ENCODE measurements at places on chromosomes 3 and 15. TPM values are rescaled to one million over a fixed set of nuclear protein-coding genes. Genes with fewer than 3 reads are reported as not detected.
A peak's percentile ranks its signal among the peaks of the same experiment; 100 is the strongest.

DNA sequence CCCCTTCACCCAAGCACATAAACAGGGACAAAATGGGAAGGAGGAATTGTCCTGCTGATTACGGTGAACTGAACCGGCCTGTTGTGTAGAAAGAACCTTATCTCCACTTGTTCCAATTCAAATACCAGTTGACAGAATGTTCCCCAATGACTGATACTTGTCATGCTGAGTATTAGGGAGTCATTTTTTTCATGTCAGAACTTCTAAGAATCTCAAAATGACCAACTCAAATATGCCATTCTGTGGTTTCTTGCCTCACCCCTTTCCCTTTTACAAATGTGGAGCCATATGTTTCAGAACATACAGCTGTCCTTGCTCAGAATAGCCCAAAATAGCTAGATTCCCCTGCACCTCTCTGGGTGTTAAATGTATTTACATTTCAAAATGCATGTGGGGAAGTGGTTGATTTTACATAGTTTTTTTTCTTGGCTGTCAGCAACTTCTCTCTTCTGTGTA is 405.9 kb upstream of the TBL1XR1 start:
- DNase-seq = no peak

DNA sequence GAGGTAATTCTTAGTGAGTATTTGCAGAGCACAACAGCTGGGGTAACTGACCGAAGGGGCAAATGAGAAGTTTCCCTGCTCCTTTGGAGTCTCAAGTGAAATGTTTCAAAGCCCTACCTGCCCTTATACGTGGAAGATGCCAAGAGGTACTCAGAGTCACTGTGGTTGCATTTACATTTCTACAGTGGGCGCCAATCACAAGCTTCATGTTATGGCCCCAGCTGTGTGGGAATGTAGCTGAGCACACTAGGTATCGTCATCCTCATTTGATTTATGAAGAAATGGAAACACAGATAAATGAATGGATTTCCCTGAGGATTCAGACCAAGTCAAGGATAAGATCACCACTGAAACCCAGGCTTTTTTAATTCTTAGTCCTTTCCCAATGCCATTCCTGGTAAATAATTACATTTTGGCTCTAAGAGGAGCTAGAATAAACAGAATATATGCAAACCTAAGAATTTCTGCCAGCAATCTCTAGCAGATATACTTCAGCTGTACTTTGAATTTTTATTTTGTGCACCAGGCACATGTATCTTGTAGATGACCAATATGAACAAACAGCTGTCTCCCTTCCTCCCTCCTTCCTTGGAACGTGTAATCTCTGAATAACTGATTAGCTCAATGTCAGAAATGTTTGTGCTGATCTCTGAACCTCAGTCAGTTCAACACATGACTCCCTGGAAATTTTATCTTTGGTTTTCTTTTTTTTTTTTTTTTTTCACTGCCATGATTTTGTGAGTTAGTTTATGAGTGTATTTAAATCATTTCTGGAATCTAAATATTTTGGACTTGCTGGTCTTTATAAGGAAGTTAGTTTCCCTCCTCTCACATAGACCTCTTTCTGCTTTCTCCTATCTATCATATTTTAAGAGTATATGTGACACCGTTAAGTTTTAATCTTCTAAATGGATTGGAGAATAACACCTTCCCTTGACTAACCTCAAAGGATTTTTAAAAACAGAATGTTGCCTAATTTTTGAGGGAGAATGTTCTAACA is 69.2 kb downstream of the MAP2K5 start:
- no peak for DNase-seq

DNA sequence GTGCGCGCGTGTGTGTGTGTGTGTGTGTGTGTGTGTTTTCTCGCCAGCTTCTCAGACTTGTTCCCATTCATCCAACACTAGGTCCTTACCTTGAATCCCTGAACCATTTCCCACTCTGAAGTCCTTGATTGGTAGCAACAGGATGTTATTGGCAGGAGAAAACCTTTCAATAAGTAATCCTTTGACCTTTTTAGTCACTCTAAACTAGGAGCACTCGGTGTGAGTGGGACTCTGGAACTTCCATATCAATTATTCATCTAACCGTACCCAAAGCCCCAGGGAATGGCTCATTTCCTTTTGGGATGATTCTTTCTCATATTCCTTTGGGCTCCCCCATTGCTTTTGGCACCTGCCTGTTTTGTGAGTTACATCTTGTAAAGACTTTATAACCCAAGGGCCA is 140.2 kb upstream of the SPRED1 start:
- DNase-seq = no peak

MST1R gene
- 1.5 TPM for total RNA-seq

CADM2 gene
- 1.2 TPM for total RNA-seq

ISLR2 gene
- 2.7 TPM for total RNA-seq

CORO2B gene
- total RNA-seq = 6.6 TPM

GOLGA8T gene
- total RNA-seq = not detected

FOXB1 gene
- total RNA-seq = not detected

KLHDC8B gene
- total RNA-seq = 129 TPM

SAMMSON gene
- total RNA-seq = not detected

GRCh38 chr3:98646680-98647079 is 53.3 kb upstream of the CPOX start:
- DNase-seq = no peak

GRCh38 chr3:186888569-186888968 is 41.8 kb upstream of the ST6GAL1 start:
- DNase-seq = no peak

TRIP4 gene
- total RNA-seq = 13.1 TPM

ITIH1 gene
- total RNA-seq = not detected

TAGLN3 gene
- total RNA-seq = not detected

SCN5A gene
- 162 TPM for total RNA-seq

GRCh38 chr3:130870423-130870822 is 23.5 kb upstream of the ATP2C1 start:
- DNase-seq = no peak

DNA sequence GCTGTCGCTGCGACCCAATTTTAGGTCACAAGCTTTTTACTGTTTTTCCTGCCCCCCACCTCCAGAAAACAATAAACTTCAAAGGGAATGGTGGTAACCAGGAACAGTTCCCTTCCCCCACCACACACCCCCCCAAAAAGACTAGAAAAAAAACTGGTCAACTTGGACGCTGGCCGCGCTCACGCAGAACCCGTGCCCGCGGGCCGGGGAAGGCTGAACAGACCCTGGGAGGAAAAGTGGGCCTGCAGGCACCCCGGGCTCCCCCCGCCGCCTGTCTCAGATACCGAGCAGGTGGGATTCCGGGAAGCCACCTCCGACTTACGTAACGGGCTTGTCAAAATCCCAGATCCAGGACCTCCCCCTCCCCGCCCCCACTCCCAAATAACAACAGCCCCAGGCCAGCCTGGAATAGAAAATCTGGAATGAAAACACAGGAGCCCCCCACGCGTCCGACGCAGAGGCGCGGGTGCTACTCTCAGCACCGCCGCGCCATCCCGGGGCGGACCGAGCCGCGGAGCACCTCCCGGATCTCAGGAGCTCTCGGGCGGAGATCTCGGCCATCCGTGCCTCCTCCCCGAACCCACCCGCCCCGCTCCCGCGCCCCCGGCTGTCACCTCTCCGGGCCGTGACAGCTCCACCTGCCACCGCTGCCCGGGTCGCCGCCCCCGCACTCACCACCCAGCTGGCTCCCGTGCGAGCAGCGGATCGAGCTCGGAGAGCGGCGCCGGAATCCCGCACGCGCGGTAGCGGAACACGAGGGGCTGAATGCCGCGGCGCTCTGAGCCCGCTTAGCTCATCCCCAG is 557 bp downstream of the DENND4A start:
- DNase-seq = peak; percentile 71

EIF1B gene
- 339 TPM for total RNA-seq

DNA sequence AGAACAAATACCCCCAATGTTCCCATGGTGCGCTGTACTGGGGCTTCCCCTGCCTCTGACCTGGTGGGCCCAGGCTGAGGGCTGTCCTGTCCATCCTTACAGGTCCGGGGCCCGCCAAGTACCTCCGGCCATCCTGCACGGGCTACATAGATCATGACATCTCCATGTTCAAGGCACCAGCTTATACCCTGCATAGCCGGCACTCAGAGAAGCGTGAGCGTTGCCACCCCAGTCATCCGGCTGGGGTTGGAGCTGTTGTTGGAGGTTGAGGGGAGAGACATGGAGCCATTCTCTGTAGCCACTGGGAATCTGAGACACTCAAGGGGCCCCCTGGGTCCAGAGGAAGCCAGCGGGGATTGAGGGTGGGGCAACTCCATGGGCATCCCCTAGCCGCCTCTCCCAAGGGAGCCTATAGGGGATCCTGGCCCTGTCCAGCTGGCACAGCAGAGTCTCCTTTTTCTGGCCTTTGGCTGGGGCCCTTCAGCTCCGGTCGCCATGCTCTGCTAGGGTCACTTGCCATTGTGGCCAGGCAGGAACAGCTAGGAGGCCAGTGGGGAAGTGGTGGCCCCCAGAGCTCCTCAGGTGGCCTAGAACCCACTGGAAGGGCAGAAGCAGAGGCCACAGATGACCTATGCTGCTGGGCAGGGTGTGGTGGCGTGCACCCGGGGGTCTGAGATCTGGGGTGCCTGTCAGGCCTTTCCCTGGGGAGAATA is 12.5 kb upstream of the CSPG4 start:
- DNase-seq = no peak

GRCh38 chr3:14000556-14000955 is 120.7 kb upstream of the WNT7A start:
- no peak for DNase-seq

- DNase-seq = no peak
These were observed 76.3 kb upstream of the SLCO2A1 start for GRCh38 chr3:134105876-134106556.

EPHA6 gene
- total RNA-seq = 0.70 TPM

RUVBL1 gene
- total RNA-seq = 21.0 TPM

- no peak for DNase-seq
These were observed 22.8 kb upstream of the CEP152 start for GRCh38 chr15:48833526-48834239.

- DNase-seq = no peak
These were observed 67.2 kb downstream of the LIPC start for GRCh38 chr15:58498821-58499580.

GRCh38 chr3:52240059-52240885 is 1.3 kb upstream of the TWF2 start:
- DNase-seq = peak; percentile 69

DNA sequence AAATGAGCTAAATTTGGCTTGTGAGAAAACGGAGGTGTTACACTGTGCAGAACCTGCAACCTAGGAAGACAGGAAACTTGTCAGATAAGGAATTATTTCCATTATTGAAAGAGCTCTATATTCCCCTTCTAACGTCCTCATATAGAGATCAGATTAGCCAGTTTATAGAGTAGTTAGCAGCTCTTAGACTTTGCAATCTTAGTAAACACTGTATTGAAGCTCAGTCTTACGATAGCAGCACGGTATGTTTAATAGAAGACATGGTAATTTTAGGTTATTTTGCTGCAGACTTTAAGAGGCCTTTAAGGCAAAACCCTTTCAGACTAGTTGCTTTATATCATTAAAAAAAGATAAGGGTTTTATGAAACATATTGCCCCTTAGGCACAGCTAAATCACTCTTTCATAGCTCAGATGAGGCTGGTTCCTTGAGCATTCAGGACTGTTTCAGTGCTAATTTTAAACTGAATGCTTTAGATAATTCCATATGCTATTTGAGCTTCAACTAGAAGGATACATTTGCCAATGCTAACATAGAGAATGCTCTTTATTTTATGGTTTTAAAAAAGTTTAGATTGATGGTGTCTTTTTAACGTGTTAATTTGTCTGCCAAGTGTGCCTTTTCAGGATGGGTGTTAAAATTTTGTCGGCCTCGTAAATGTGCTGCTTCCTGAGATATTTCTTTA is 234.3 kb downstream of the PYDC2 start:
- DNase-seq = no peak

- no peak for DNase-seq
These were observed 380.2 kb downstream of the TIGIT start for GRCh38 chr3:114674036-114674435.

ZNF502 gene
- 4.1 TPM for total RNA-seq

TBC1D2B gene
- total RNA-seq = 9.8 TPM
